ENCODE measurements at places on chromosomes 12 and 14. TPM values are rescaled to one million over a fixed set of nuclear protein-coding genes. Genes with fewer than 3 reads are reported as not detected.

DNA sequence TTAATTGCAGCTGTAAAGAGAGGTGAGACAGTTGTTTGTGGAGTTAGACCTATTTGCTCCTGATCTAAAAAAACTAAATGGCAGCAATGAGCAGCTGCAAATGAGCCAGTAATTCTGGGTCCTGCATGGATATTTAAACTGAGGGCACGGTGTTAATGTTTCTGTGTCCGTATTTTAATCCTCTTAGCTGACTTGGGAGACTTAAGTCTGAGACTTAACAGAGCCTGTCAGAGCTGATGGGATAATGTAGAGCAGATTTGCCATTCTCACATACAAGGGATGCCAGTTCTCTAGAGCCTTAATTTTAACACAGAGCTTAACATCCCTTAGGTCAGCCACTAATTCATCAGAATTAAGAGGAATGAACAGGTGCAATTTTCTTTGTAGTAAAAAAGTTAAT, 178.6 kb upstream of the PDE3A start:
- DNase-seq = no peak
- no peaks in the 10 kb centered on the region for H3K36me3 ChIP-seq
- no peaks in the 10 kb centered on the region for H3K4me1 ChIP-seq
- H3K4me3 ChIP-seq = no peak overlapping the region
- no peak overlapping the region for H3K27ac ChIP-seq
- no peaks in the 10 kb centered on the region for H3K27me3 ChIP-seq

DNA sequence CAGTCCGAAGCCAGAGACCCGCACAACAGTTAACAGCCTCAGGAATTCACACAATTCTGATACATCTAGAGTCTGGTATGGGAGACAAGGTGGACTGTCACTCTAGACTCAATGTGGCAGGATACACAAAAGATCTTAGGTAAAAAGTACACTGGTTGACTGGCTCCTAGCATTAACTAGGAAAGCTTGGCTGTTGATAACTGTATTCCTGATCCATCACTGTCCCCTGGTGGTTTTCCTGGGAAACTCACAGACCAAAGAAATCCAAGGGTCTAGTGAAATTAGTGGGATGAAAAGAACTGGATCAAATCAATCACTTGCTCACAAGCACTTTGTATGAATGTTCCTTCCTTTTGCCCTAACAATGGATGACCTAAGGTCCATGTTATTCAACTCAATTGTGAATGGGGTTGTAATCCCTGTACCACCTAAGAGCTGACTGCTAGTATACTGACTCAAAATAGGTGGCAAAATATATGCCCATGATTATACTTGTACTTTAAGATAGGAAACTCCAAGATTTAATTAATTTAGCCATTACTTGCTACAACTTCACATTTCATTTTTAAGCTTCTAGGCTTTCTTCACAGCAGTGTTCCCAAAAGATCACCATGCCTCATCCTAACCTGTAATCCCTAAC, 14.0 kb downstream of the NPC2 start:
- no peaks in the 10 kb centered on the region for H3K27me3 ChIP-seq
- no peak overlapping the region for H3K27ac ChIP-seq
- H3K4me3 ChIP-seq = no peak overlapping the region
- H3K36me3 ChIP-seq = peaks cover 52% of the 10 kb centered on the region
- no peaks in the 10 kb centered on the region for H3K4me1 ChIP-seq

- no peaks in the 10 kb centered on the region for H3K36me3 ChIP-seq
- H3K4me1 ChIP-seq = no peaks in the 10 kb centered on the region
- no peak for DNase-seq
- H3K27me3 ChIP-seq = no peaks in the 10 kb centered on the region
- no peak overlapping the region for H3K27ac ChIP-seq
Observed at GRCh38 chr12:45257185-45257930, 41.5 kb downstream of the ANO6 start.

DNA sequence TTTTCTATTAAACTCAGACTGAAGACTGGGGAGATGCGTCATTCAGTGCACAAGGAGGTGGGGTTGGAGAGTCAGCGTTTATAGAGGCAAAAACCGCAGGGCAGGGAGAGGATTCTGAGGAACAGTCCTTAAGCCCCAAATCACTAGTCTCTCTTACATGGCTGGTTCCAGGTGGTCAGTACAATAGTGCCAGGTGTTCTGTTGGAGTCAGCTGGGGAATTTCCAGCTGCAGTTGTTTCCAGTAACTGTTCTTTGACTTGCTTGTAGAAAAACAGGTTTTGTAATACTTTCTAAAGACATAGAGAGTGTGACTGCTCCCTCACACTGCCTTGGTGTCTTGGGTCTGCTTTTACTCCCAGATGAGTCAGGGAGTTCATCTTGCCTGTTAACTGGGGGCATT, 192.2 kb downstream of the TMTC3 start:
- H3K4me3 ChIP-seq = no peak overlapping the region
- DNase-seq = no peak
- H3K36me3 ChIP-seq = no peaks in the 10 kb centered on the region

DNA sequence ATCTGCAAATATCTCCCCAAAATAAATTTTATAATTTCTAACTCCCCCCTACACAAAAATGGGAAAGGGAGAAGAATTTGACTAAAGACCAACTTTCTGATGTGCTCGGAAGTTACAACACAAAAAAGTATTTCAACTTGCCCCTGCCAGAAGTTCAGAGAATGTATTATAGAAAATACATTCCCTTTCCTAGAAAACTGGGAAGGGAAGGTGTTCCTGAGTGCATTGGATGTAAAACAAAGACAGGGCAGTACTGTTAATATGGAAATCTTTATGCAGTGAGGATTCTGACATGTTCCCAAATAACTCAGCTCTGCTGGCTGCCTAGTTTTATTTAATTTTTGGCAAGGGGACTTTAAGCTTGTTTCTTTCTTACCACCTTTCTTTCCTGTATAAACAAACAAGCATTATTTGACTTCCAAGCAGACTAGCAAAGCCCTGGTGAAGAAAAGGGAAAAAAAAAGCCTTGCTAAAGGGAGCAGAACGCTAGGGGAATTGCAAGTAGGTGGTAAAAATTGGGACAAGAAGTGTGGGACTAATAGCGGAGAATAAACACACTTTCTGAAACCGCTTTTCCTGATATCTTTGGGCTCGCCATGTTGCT, 124.1 kb downstream of the STXBP6 start:
- DNase-seq = no peak
- no peaks in the 10 kb centered on the region for H3K4me1 ChIP-seq
- no peaks in the 10 kb centered on the region for H3K36me3 ChIP-seq
- H3K27ac ChIP-seq = no peak overlapping the region
- H3K4me3 ChIP-seq = no peak overlapping the region

DNA sequence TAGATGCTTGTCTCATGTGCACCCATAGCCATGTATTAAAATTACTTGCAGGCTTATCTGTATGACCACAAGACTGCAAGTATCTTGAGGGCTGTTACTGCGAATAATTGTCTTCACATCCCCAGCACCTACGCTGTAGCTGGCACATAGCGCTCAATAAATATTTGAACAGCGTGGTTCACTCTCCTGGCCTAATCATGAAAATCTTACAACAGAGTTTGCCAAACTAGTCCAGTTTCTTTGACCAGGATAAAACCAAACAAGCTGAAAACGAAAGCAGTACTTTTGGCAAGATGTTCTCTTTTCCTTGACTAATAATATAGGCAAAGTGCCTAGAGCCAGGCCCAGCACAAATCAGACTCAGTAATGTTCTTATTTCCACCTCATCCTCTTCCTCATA, 106.7 kb downstream of the RPS29 start:
- no peak overlapping the region for H3K27ac ChIP-seq
- no peaks in the 10 kb centered on the region for H3K27me3 ChIP-seq
- no peak for DNase-seq
- H3K36me3 ChIP-seq = no peaks in the 10 kb centered on the region
- no peaks in the 10 kb centered on the region for H3K4me1 ChIP-seq
- H3K4me3 ChIP-seq = no peak overlapping the region

DNA sequence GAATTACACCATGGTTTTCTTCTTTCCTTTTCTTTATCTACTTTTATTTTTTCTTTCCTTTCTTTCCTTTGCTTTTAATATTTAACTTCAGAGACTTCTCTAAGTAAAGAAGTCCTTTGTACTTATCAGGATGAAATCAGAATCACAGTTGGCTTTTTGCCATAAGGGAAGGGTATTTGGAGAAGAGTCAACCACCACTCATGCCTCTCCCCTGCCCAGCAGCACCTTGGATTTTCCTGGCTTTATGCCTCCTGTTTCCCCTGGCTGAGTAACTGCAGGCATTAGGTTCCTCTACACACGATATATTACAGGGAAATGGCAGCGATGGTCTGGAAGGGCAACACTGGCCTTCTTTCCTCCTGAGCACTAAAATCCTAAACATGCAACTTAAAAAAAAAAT, 266.4 kb upstream of the CAND1 start:
- H3K4me1 ChIP-seq = no peaks in the 10 kb centered on the region
- DNase-seq = no peak
- no peaks in the 10 kb centered on the region for H3K36me3 ChIP-seq

- no peaks in the 10 kb centered on the region for H3K27me3 ChIP-seq
- DNase-seq = no peak
- no peaks in the 10 kb centered on the region for H3K36me3 ChIP-seq
- H3K4me1 ChIP-seq = no peaks in the 10 kb centered on the region
- H3K4me3 ChIP-seq = no peak overlapping the region
Observed at GRCh38 chr12:122584177-122584863, 57.3 kb downstream of the KNTC1 start.

- H3K27ac ChIP-seq = peak overlapping the region; percentile 52
- H3K4me3 ChIP-seq = peak overlapping the region; percentile 54
- no peaks in the 10 kb centered on the region for H3K36me3 ChIP-seq
- peak; percentile 79 for DNase-seq
- peaks cover 56% of the 10 kb centered on the region for H3K4me1 ChIP-seq
- H3K27me3 ChIP-seq = no peaks in the 10 kb centered on the region
Observed at GRCh38 chr12:124921200-124922031, 7.0 kb upstream of the UBC start.

GRCh38 chr12:87290505-87290904, 738.7 kb downstream of the C12orf50 start:
- no peaks in the 10 kb centered on the region for H3K36me3 ChIP-seq
- no peak for DNase-seq
- H3K4me1 ChIP-seq = no peaks in the 10 kb centered on the region
- no peak overlapping the region for H3K4me3 ChIP-seq
- H3K27ac ChIP-seq = no peak overlapping the region
- H3K27me3 ChIP-seq = no peaks in the 10 kb centered on the region

DNA sequence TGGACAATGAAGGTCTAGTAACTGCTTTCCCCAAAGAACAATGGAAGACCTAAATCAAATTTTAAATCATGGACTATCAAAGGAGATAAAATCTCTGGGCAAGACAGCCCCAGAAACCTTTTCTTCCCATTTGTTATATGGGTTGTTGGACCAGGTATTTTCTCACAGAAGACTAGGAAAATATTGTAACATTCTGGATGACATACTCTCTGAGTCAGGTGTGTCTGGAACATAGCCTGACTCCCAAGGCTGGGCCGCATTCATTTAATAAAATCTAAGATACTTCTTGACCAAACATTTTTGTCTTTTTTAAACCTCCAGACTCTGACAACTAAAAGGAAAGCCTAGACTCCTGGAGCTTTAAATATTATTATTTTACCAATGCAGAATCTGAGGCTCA, 87.9 kb downstream of the ATP23 start:
- no peaks in the 10 kb centered on the region for H3K4me1 ChIP-seq
- no peak overlapping the region for H3K27ac ChIP-seq
- no peaks in the 10 kb centered on the region for H3K27me3 ChIP-seq
- no peak for DNase-seq

GRCh38 chr12:33988197-33988805, 34.0 kb upstream of the ALG10 start:
- H3K4me3 ChIP-seq = no peak overlapping the region
- DNase-seq = no peak
- no peak overlapping the region for H3K27ac ChIP-seq
- no peaks in the 10 kb centered on the region for H3K4me1 ChIP-seq

GRCh38 chr14:70599345-70599744, 1.1 kb downstream of the MED6 start:
- H3K4me3 ChIP-seq = no peak overlapping the region
- no peak for DNase-seq
- peaks cover 14% of the 10 kb centered on the region for H3K4me1 ChIP-seq
- H3K27ac ChIP-seq = no peak overlapping the region

DNA sequence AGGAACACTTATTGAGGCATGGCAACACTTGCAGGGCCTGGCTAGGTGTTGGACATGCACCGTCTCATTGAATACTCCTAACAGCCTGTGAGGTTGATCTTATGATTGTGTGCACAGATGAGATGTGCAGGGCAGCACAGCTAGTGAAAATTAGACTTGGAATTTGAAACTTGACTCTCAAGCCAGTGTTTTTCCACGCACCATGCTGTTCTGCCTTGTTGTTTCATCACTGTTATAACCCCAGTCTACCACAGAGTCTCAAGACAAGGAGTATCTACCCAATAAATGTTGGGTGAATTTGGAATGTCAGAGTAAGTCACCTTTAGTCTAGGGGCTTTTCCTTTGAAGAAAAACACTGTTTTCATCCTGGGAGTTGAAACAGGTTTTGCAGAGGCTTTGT, 55.8 kb upstream of the LRIG3 start:
- H3K27me3 ChIP-seq = no peaks in the 10 kb centered on the region
- H3K36me3 ChIP-seq = no peaks in the 10 kb centered on the region
- H3K4me1 ChIP-seq = no peaks in the 10 kb centered on the region
- H3K4me3 ChIP-seq = no peak overlapping the region
- no peak for DNase-seq

- DNase-seq = no peak
- H3K27ac ChIP-seq = peak overlapping the region; percentile 74
- H3K36me3 ChIP-seq = no peaks in the 10 kb centered on the region
- H3K27me3 ChIP-seq = peaks cover 4% of the 10 kb centered on the region
Observed at GRCh38 chr14:21098892-21099595, 589 bp upstream of the ZNF219 start.

GRCh38 chr12:7948589-7949260, 12.7 kb upstream of the SLC2A3 start:
- no peaks in the 10 kb centered on the region for H3K27me3 ChIP-seq
- no peaks in the 10 kb centered on the region for H3K36me3 ChIP-seq
- H3K27ac ChIP-seq = no peak overlapping the region
- H3K4me3 ChIP-seq = no peak overlapping the region
- no peaks in the 10 kb centered on the region for H3K4me1 ChIP-seq

DNA sequence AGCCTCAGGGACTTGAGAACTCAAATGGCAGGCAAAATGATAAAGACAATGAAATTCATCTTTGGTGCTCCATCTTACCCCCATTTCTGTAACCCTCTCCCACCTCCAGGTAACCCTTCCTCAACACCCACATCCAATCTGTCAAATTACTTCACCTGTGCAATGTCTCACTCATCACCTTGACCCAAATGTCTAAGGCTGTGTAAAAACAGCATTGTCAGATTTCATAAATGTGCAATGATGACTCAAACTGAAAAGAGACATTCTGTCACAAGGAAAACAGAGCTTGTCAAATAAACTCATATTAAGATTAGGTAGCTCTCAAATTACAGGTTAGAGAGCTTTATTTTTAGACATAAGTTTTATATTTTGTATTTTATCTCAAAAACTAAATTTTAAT, 19.9 kb upstream of the COCH start:
- no peaks in the 10 kb centered on the region for H3K36me3 ChIP-seq
- DNase-seq = no peak
- H3K27ac ChIP-seq = no peak overlapping the region
- H3K4me3 ChIP-seq = no peak overlapping the region

The CLEC7A gene
- 121 TPM for total RNA-seq

The RPS6KL1 gene
- total RNA-seq = 11.3 TPM

The BDKRB1 gene
- not detected for total RNA-seq

The KCNJ8 gene
- not detected for total RNA-seq

The IKBIP gene
- 6.6 TPM for total RNA-seq

The ITPR2 gene
- total RNA-seq = 59.2 TPM

The SLC7A7 gene
- total RNA-seq = 1.8 TPM

The PAPLN gene
- 0.08 TPM for total RNA-seq

The SERPINA5 gene
- total RNA-seq = not detected

The KERA gene
- total RNA-seq = not detected

The KRT72 gene
- total RNA-seq = 2.1 TPM

The HOXC11 gene
- total RNA-seq = not detected

The SRGAP1 gene
- total RNA-seq = 0.29 TPM

The PLEKHG7 gene
- not detected for total RNA-seq

Measured in naive thymus-derived CD4-positive, alpha-beta T cell (primary cell).